Epithelial cell of prostate (primary cell): ENCODE measurements at places on chromosomes 13 and 19.
A peak's percentile ranks its signal among the peaks of the same experiment; 100 is the strongest.

DNA sequence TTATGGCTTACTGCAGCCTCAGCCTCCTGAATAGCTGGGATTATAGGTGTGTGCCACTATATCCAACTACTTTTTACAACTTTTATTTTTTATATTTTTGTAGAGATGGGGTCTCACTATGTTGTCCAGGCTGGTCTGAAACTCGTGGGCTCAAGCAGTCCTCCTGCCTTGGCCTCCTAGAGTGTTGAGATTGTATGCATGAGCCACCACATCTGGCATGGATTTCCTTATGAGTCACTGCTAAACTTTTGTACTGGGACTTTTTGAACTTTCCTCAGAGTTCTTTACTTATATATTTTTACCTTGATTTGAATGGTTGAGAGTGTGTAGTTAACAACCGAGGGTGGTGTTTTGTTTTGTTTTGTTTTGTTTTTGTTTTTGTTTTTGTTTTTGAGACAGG is 33.4 kb downstream of the DNAJC3 start:
- DNase-seq, result peak; percentile 20

- DNase-seq, result no peak
Measured at GRCh38 chr19:41311072-41311471, 1.1 kb downstream of the CCDC97 start.

DNA sequence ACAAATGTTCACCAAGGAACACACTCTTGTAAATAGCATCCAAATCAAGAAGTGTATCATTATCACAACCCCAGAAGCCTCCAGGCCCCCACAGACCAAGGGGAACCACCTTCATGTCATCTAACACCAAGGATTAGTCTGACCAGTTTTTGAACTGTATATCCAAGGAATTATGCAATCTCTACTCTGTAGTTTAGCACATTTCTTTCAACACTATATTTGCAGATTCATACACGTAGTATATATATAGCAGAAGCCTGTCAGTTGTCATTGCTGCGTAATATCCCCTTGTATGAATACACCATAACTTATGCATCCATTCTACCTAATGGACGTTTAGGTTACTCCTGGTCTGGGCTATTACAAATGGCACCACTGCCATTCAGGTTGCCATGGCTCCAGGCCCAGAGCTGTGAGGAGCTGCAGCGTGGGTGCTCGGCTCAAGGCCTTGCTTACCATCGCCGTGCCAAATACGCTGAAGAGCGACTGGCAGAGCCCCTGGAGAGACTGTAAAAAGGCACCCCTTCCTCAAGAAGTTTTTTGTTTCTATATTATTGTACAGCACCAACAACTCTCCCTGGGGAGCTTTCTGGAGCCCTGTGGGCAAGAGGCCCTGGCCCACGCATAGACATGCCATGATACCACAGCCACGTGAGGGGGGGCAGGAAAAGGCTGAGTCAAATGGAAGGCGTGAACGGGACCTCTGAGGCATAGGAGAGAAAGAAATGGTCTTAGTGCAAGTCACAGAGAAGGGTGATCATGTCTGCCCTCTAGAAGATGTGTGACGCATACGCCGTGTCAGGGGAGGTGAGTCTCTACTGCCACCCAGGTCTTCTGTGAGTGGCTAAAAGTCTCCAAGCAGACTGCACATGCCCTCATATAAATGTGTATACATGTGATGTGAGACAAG is 10.8 kb downstream of the LATS2 start:
- no peak for DNase-seq

DNA sequence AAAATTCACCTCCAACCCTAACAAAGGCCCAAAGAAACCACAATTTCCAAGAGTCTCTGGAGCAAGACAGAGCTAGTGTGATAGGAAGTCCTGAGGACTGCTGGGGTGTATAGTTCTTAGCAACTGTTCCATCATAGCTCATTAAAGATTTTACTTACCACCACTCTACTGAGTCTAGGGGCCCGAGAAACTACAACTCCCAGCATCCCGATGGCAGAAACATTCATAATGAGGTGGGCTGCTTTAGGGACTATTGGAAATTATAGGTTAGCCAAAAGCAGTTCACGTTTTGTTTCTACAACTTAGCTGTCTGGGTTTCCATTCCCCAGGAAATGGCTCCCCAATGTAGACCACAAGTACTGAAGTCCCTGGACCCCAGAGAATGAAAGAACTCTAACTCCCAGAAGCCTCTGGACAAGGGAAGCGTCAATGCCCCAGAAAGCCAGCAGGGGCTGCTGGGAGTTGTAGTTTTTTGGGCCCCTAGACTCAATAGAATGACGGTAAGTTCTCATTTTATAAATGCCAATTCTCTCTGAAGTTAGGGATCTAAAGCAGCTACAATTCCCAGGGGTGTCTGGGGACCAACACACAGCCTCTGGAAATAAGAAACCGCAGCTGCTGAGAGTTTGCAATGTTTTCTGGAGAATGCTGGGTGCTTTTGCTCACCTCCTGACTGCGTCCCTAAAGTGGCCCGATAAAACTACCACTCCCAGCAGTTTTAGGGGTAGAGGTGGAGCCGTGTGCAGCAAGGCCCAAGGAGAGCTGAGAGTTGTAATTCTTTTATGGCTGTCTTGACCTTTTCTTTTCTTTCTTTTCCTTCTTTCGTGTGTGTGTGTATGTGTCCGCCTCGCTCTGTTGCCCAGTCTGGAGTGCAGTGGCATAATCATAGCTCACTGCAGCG is 11.1 kb downstream of the FTL start:
- DNase-seq, result no peak

DNA sequence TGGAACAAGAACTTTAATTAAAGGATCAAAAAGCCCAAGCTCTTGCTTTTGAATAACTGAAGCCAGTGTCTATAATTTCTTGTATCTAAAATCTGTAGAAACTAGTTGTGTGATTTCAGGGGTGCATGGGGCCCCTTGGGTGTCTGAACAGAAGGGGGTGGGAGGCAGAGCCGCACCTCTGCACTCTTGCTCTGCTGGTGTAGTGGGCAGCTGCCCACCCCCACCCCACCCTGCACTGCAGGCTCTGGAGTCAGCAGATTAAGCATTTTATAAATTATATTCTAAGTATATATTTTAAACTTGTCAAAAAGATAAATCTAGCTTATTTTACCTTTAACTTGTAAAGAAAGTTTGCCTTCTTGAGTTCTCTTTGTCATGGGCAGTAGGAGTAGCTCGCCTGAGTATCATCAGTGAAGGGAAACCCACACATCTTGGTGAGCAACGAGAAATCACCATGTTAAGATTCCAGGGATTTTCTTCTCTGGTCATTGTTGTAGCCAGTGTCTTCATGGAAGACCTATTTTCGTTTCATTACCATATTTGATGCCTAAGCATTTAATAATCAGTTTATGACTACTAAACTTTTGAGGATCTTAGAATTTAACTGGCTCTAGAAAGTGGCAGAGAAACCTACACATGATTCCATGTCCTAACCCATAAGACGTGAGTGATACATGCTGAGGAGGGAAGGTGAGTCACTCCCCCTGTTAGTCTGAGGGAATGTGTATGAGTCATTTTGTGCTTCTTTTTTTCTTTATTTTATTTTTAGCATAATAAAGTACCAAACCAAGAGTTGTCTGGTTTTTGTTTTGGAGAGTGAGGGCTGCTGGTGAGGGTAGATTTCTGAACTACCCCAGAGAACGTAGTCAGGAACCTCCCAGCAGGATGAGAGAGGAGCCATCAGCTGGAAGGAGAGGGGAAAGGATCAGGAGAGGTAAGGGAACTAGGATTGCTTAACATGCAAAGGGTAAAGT is 7.7 kb downstream of the UBE2L5 start:
- DNase-seq, result peak; percentile 78

- DNase-seq, result no peak
Measured at GRCh38 chr19:13012690-13013608, 17.7 kb downstream of the NFIX start.

DNA sequence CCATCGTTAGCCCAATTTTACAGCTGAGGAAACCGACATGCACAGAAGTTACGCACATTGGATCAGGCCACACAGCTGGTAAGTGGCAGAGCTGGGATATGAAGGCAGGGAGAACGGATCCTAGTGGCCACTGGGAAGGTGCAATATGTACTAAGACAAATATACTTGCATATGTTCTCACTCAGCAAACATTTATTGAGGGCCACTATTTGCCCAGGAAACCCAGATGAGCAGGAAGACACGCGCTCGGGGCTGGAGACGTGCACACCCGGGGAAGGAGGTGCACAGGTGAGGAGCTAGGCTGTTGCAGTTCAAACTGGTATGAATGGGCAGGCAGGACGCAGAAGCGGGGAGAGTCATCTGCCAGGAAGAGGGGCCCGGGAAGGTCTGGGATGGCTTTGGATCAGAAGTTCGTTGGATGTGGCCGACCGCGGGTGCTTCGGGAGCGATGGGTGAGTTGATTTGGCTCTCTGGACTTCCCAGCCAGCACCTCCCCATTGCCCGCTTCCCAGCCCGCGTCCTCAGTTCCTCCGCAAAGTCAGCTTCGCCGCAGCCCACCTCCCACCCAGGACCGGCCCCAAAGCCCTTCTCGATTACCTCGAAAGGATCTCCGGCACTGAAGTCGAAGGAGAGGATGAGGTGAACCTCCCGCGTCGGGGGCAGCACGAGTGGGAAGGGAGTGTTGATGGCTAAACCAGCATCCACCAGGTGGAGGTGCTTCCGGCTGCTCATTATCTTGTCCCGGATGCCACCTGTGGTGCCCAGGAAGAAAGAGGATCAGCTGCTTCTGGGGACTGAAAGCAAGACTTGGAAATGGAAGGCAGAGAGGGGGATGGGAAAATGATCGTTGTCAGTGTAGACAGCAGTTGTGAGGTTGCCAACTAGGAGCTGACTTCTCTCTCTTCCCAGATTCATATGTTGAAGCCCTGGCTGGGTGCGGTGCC is 17.8 kb upstream of the CABP5 start:
- DNase-seq, result no peak

- DNase-seq, result no peak
Measured at GRCh38 chr13:41419206-41419605, 38.1 kb upstream of the RGCC start.

GRCh38 chr13:105177265-105177900 is 1358.1 kb downstream of the EFNB2 start:
- DNase-seq, result no peak

GRCh38 chr13:26697069-26697955 is 63.3 kb downstream of the GPR12 start:
- no peak for DNase-seq
